WERI-Rb-1 (cell line): ENCODE measurements at places on chromosomes 3 and 15.

- no peak for DNase-seq
Measured at GRCh38 chr15:55627730-55628368, 39.7 kb upstream of the PYGO1 start.

- DNase-seq, result no peak
Measured at GRCh38 chr15:20386198-20386597, 155.4 kb downstream of the GOLGA6L6 start.

DNA sequence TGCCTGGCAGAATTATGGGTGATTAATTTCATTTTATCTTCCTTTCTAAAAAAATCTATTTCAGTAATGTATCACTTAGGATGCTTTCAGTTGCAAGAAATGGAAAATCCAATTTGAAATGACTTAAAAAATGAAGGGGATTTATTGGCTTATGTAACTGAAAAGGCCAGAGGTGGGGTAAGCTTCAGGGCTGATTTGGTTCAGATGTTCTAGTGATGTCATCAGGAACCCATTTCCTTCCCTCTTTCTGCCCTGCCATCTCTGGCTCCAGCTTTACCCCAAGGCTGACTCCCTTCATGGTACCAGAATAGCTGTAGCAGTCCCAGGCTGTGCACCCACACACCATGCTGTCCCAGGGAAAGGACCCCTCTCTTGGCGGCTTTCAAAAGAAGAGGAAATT is 18.5 kb upstream of the REC114 start:
- DNase-seq, result no peak

- DNase-seq, result no peak
Measured at GRCh38 chr3:52891164-52891563, 6.2 kb downstream of the STIMATE start.

DNA sequence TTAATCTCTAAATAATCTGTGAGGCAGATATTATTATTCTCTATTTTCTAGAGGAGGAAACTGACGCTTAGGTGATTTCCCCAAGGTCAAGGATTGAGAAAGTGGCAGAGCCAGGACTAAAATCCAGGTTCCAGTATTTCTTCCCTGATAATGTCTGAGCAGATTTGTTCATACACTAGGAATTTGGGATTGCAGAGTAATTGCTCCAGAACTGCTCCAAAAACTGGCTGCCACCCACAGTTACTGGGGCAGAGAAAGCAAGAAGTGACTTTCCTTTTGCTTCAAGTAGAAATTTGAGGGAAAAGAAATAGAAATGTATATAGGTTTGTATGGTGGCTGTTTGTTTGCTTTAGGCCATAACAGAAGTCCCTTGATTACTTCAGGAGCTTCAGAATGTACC is 60.6 kb downstream of the SLC12A8 start:
- no peak for DNase-seq

- DNase-seq, result no peak
Measured at GRCh38 chr3:138065949-138066348, 49.5 kb downstream of the DZIP1L start.

DNA sequence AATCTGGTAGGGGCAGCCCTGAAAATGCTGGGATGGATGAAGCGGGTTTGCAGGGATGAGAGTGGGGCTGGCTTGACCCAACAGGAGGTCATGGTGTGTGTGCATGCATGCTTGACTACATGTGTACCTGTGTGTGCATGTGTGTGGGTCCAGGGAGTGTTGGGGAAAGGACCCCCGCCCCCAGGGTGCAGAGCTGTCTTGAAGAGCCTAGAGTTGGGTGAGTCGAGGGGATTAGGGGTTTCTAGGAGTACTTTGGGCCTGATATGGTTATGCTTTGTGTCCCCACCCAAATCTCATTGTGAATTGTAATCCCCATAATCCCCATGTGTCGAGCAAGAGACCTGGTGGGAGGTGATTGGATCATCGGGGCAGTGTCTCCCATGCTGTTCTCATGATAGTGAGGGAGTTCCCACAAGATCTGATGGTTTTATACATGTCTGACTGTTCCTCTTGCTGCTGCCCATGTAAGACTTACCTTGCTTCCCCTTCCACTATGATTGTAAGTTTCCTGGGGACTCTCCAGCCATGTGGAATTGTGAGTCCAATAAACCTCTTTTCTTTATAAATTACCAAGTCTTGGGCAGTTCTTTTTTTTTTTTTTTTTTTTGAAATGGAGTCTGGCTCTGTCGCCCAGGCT is 5.2 kb upstream of the LCTL start:
- peak; percentile 42 for DNase-seq

GRCh38 chr15:72319985-72320671 is at the start of gene CELF6:
CELF6 (minus strand) TSS chr15:72320157; CDS start chr15:72319874, 283 bp downstream.
- DNase-seq, result peak; percentile 98

- DNase-seq, result no peak
Measured at GRCh38 chr3:187942658-187943241, 197.5 kb upstream of the BCL6 start.
